ENCODE measurements at places on chromosomes 2 and 18.

GRCh38 chr18:27619090-27619772 is 434.1 kb upstream of the CHST9 start:
- DNase-seq = no peak

- DNase-seq = no peak
Measured at GRCh38 chr2:30029804-30030203, 108.4 kb upstream of the ALK start.

DNA sequence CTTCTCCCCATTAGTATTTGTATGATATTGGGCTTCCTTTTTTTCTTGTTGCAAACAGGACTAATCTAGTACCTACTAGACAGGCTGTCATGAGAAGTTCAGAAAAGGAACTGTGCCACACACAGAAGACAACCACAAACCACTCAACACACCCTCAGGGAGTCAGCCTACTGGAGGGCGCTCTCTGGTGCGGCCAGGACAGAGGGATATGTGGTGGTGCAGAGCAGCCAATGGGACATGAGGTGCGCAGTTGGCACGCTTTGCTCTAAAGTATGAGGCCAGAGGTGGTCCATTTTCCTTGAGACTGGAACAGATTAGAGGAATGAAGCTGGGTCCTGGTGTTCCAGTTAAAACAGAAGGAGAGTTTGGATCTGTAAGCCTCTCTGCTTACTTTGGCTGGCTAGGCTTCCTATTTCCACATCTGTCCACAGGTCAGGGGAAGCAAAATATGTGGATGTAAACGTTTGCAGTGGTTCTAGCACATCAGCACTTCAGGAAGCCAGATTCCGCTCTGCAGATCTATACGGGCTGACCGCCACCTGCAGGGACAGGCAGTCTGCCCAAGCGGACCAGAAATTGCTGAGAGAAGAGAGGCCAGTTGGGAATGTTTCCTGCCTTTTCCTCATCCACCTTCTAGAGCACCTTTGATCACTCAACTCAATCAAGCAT is 114.1 kb downstream of the GFPT1 start:
- peak; percentile 14 for DNase-seq

- DNase-seq = no peak
Measured at GRCh38 chr2:161729-162128, 102.1 kb downstream of the SH3YL1 start.

DNA sequence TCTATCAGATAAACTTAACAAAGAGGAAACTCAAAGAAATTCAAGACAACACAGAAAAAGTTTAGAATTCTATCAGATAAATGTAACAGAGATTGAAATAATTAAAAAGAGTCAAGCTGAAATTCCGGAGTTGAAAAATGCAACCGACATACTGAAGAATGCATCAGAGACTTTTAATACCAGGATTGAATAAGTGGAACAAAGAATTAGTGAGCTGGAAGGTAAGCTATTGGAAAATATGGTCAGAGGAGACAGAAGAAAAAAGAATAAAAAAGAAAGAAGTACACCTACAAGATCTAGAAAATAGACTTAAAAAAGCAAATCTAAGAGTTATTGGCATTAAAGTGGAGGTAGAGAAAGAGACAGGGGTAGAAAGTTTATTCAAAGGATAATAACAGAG is 88.0 kb downstream of the ATP8B1 start:
- no peak for DNase-seq

- DNase-seq = no peak
Measured at GRCh38 chr18:22340331-22340730, 77.4 kb downstream of the CTAGE1 start.

DNA sequence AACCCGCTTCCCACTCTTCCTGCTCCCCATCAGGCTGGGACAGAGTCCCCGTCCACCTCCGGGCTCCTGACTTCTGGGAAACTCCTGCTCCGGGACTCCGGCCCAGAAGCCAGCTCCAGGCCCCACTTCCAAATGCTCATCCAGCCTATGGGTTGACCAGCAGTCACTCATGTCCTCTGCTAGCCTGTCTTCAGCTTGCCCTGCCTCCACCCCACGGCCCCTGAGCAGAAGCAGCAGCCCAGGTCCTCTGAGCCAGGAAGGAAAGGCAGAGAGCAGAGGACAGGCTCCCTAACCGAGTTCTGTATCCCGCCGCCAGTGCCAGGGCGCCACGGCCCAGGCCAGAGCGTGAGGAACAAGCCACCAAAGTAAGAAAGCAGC is 86.4 kb upstream of the ID2 start:
- no peak for DNase-seq

DNA sequence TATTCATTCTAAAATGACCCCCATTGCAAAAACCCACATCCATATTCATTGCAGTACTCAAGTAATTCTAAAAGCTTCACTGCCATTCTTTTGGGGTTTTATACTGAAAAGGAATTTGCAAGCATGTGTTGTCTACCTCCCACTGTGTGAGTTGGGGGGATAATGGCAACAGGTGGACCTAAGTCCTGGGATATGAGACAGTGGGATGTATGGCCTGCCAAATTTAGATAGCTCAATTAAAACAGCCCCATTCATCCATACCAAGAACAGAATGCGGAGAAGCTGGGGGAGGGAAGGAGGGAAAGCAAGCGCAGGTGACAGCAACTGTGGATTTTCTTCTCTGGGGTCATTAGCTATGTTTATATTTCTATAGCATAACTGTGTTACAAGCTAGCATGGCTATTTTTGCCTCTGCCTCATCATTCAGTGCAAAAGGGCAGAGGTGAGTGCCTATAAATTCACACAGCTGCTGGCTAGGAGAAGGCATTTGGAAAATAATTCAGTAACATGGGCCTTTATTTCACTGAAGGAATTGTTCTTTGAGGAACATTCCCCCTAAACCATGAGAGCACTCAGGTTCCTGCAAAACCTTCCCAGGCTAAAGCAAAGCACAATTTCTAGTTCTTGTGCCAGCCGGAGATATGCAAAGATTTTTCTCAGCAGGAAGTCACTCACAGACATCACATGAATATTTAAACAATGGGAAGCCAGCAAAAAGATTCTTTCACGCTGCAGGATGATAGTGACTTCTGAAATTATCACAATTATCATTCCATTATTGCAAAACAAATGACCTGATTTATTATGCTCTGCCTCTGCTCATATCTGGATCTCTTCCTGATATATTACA is 393.9 kb upstream of the ACVR2A start:
- no peak for DNase-seq

DNA sequence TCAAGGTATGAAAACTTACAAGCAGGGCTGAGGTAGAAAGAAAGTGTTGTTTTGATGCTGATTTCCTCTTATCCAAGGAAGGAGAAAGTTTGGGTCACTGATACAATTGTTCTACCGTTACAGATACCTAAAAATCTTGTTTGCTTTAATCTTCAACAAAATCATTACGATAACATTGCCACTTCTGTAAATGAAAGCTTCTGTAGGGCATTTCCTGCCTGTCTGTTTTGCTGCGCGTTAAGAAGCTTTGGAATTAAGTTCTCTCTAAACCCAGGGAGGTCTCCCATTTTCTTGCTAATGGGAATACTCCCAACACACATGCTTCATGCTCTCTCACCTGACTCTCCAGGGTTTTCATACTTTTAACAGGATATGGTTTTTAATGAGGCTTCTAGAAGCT is 258.5 kb downstream of the PTGR3 start:
- no peak for DNase-seq

- no peak for DNase-seq
Measured at GRCh38 chr18:34039201-34039600, 185.5 kb downstream of the NOL4 start.

- DNase-seq = peak; percentile 17
Measured at GRCh38 chr18:32427084-32427900, 43.4 kb downstream of the GAREM1 start.

DNA sequence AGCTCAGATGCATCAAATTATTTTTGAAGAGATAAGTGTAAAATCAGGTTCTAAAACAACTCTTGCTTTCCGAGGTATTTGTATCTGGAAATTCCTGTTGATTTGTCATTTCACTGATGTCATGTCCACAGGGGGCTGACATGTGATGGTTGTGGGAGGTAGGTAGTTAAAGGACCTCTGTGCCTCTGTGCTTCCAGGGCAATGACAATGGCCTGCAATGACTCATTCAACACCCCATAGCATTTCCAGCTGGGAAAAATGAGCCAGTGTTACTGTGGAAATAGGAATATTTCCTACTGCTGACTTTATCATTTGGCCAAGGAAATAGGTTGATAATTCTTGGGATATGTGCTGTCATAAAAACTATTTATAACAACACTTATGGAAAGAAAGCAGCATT is 86.2 kb upstream of the CCDC195 start:
- no peak for DNase-seq

GRCh38 chr2:101204400-101205115 is 48.1 kb upstream of the CNOT11 start:
- no peak for DNase-seq

- no peak for DNase-seq
Measured at GRCh38 chr2:26737221-26737620, 26.9 kb upstream of the SLC35F6 start.

DNA sequence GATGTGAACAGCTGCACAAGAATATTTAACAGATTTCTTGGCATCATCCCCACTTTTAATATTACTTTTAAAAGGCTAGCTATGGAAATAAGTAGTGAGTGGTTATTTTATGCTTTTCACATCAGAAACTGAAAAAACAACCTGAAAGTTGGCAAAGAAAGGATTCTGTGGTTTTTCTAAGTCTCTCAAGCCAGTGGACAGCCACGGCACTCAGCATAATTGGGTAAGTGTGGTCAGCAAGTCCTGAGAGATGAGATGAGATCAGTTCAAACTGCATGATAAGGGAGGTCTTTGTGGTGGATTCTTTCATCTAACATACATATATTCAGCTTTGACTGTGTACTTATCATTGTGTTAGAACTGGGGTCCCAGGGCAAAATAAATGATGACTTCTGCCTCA is 105.2 kb downstream of the LYPD6B start:
- DNase-seq = no peak

DNA sequence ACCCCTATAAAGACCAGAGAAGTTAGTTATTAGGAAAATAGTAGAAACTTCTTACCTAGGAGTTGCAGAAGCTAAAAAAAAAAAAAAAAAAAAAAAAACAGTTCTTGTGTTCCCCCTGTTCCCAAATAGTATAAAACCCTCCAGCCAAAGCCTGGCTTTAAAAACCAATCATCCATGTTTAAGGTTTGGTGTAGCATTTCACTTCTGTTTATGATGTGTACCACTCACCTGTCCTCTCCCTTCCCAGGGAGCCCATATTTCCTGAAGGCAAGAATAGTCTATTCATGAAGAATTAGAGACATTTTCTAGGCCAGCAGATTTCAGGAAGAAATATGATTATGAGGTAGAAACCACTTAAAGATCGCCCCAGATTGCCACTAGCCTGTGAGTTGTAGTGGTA is 273.6 kb downstream of the SETBP1 start:
- DNase-seq = no peak

- peak; percentile 91 for DNase-seq
Measured at GRCh38 chr2:26770986-26771586, 7.0 kb downstream of the SLC35F6 start.

GRCh38 chr2:28557389-28558131 is 61.7 kb downstream of the PLB1 start:
- DNase-seq = no peak

DNA sequence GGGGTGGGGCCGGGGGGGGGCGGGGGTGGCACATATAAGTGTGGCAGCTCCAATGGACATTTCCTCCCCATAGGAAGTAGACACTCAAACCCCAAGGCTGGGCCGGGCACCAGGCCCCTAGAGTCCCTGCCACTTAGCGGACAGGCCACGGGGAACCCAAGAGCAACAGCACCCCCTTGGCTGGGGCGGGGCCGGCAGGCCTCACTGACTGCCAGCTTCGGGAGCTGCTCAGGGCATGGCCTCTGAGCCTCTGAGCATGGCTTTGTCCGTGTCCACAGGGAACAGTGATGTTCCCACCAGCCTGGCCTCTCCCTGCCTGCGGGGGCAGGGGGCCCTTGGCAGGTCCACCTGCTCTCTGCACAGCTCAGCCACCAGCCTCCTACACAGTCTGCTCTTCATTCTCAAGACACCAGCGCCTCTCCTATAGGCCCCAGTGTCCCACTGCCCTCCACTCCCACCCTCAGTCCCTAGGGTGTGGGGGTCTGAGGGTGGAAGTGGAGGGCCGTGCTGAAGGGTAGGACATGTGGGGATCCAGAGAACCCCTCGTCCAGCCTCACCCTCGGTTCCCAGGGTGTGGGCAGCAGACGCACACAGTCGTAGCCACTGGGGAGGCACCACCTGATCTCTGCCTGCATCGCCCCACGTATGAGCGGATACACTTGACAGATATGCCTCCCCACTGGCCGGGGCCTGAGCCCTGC is 106.7 kb downstream of the FAM210A start:
- no peak for DNase-seq

GRCh38 chr2:69774984-69775982 is 33.3 kb downstream of the ANXA4 start:
- DNase-seq = no peak

GRCh38 chr18:75745147-75745546 is 317.6 kb upstream of the SMIM21 start:
- DNase-seq = no peak

DNA sequence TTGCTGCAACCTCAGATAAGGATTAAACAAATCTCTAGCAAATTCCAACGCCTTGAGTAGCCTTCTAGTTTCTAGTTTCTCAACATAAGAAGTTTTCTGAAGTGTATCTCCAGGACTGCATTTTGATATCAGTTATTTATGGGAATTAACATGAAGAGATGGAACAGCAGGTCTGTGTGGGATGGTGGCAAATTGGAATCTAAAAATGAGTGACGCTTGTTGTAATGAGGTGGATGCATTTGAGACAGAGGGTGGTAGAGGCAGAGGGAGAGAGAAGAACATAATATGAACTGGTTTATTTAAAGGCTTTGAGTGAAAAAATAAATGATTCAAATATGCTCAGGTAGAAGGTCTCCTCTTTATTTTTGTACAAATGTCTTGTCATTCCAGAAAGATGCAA is 446.8 kb upstream of the GCFC2 start:
- DNase-seq = no peak

DNA sequence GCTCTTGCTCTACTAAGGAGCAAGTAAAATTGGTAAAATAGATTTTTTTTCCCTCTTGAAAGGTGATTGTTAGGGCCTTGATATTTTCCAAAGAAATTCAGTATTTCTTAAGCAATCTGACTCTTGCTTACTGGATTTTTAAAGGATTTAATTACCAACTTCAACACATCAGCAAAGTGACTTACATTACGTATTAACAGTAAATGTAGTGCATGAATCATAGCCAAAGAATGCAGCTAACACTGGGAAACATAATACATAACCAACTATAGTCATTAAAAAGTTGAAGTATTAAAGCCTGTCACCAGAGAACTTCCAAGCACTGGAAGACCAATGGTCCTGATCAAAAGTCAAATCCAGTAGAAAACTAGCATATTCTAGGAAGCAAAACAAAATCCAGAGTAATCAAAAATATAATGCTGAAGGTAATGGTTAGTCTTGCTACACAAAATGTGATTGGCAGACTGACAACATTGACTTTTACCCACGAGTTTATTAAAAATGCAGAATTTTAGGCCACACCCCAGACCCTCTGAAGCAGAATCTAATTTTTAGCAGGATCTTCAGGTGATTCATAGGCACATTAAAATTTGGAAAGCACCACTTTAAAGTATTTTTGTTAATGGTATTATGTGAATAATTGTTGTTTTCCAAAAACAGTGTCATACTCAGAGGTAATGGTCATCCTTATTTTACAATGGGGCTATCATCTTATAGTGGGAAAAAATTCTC is 31.8 kb upstream of the CAVIN2 start:
- DNase-seq = peak; percentile 71

- DNase-seq = no peak
Measured at GRCh38 chr2:238100049-238100820, at the start of gene ESPNL. TSS of gene ESPNL (plus strand) at chr2:238100340. CDS start at chr2:238100420, 80 bp downstream.

GRCh38 chr2:180141600-180141999 is 134.5 kb upstream of the CWC22 start:
- DNase-seq = no peak

GRCh38 chr2:234203135-234203984 is 152.9 kb downstream of the SPP2 start:
- DNase-seq = peak; percentile 85

- DNase-seq = no peak
Measured at GRCh38 chr2:115057473-115057872, 615.0 kb downstream of the DPP10 start.

Measured in fibroblast of gingiva (primary cell).